RPMI7951 (cell line): ENCODE measurements at places on chromosomes 7 and 10.

DNA sequence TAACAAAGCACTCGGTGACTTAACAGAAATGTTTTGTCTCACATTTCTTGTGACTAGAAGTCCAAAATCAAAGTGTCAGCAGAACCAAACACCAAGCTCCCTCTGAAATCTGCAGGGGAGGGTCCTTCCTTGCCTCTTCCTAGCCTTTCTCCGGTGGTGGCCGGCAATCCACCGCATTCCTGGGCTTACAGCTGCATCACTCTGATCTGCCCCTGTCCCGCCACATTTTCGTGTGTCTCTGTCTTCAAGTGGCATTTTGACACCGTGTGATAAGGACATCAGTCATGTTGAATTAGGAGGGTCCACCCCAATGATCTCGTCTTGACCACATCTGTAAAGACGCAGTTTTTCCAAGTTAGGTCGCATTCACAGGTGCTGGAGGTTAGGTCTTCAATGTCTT is 30.5 kb upstream of the TOMM7 start:
- DNase-seq: no peak

GRCh38 chr10:132677473-132678227 is 108.3 kb downstream of the NKX6-2 start:
- no peak for DNase-seq

- no peak for DNase-seq
Measured at GRCh38 chr7:102292813-102293798, 6.4 kb downstream of the SH2B2 start.

- DNase-seq: no peak
Measured at GRCh38 chr7:2982831-2983230, 60.8 kb downstream of the CARD11 start.

- DNase-seq: no peak
Measured at GRCh38 chr7:7516662-7517061, 19.0 kb downstream of the COL28A1 start.

- no peak for DNase-seq
Measured at GRCh38 chr7:167976-168791, 24.2 kb upstream of the FAM20C start.

GRCh38 chr7:141864765-141865447 is 23.6 kb upstream of the PRSS37 start:
- DNase-seq: no peak

- DNase-seq: no peak
Measured at GRCh38 chr7:150402671-150403321, 23.7 kb downstream of the ZNF775 start.

DNA sequence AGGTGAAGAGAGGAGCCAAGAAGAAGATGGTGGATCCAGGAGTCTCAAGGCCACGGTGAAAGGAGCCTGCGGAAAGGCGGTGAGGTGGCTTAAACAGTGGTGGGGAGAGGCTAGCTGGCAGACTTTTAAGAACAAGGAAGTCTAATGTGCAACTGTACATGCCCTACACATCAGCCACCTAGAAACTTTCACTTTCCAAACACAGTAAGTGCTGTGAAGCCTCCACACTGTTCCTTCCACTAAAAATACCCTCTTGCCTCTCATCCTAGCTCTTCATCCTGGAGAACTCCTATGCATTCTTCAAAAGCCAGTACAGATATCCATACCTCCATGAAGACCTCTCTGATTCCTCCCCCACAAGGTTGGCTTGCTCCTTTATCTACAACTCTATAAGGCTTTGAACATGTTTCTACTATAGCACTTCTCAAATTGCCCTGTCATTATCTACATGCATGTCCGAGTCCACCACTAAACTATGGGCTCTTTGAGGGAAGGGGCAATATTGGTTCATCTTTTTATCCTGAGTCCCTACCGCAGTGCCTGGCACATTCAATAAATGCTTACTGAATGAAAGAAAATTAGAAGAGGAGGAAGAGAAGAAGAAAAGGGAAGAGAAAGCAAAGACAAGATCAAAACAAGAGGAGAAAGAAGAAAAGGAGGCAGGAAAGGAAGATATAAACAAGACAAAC is 54.2 kb downstream of the DNAJC12 start:
- no peak for DNase-seq

DNA sequence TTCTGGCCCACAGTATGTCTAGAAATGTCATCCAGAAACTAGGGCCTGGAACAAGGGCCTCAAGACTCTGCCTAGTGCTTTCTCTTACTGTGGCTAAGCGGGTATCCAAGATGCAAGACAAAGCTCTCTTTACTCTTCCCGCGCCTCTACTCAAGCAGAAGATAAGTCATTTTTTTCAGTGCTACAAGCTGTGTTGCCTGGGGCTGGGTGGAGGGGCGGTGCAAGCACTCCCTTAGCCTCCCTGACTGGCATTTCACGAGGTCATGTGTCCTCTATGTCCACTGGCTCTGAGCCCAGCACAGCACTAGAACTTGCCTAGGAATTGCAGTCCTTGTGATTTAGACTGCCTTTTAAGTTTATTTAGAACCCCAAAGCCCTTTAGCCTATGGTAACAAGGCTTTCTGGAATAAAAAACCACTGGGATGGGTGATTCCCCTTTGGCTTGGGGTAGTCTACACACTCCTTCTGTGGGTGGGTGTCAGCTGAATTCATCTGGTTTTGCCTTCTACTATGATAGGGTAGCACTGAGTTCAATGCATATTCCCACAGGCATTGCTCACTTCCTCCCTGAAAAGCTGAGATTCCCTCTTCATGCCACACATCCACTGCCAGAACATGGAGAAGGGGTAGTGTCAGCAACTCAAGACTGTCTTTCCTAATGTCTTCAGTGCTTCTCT is 371.8 kb upstream of the KCND2 start:
- DNase-seq: peak; percentile 94

- DNase-seq: no peak
Measured at GRCh38 chr7:92809397-92809759, 27.0 kb downstream of the CDK6 start.

- DNase-seq: peak; percentile 94
Measured at GRCh38 chr10:125231116-125231812, 70.9 kb upstream of the CTBP2 start.

GRCh38 chr10:96772196-96772595 is 51.9 kb upstream of the PIK3AP1 start:
- no peak for DNase-seq

- no peak for DNase-seq
Measured at GRCh38 chr7:91140982-91141381, 123.3 kb upstream of the FZD1 start.

DNA sequence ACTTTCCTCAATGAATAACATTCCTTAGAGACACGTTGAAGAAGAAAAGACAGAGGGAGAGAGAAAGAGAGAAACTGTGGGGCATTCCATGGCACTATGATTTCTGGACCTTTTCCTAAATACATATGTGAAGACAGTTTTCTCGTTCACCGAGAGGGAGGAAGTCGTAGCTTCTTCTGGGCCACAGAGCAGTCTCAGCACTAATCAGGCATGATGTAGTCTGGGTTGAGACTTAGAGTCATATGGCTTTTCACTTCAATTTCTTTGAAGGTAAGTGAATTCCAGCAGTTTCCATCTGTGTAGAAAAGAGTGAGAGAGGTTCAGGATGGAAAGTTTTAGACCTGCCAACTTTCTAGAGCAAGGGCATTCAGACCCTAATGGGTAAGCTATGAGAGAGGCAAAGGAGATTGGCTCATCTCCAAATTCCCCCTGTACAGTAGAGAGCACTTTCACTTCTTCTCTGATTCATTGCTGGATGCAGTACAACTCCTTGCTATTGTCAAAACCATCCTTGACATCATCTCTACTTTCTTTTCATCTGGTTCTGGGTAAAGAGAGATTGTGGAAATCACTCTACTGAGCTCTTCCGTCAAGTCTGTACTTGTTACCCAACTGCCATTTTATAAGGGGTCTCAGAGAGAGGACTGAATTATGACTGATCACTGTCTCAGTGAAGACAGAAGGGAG is 31.5 kb upstream of the OR9A4 start:
- DNase-seq: no peak

DNA sequence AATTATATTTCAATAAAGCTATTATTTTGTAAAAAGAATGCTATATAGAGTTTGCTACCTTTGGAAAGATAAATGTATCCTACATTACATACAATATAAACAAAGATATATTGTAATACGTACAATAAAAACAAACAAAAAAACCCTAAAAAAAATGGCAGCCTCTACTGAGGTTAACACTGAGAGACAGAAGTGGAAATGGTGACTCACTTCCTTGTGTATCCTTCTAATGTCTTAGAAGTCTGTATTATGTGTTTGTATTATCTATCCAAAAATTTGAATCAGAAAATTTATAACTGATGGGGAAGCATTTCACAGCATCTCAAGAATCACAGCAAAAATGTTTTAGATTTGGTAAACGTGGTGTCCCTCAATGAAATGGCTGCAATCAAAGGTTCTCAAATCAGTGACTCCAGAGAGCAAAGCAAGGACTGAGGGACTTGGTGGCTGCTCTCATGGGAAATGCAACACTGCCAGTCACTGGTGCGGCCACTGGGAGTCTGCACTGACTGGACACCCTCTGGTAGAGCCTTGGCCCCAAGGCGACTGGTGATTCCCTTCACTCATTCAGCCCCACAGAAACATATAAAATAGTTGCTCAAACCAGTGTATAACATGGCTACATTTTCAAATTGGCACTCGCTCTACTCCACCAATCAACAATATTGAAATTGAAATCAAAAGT is 53.8 kb downstream of the PANK1 start:
- peak; percentile 50 for DNase-seq
